Activated naive CD4-positive, alpha-beta T cell treated with anti-CD3 and anti-CD28 coated beads, Interleukin-2, amount 10 ng/mL, durations not matched to agents 7 days and 5 days (primary cell): ENCODE measurements at places on chromosomes 3 and 15.

DNA sequence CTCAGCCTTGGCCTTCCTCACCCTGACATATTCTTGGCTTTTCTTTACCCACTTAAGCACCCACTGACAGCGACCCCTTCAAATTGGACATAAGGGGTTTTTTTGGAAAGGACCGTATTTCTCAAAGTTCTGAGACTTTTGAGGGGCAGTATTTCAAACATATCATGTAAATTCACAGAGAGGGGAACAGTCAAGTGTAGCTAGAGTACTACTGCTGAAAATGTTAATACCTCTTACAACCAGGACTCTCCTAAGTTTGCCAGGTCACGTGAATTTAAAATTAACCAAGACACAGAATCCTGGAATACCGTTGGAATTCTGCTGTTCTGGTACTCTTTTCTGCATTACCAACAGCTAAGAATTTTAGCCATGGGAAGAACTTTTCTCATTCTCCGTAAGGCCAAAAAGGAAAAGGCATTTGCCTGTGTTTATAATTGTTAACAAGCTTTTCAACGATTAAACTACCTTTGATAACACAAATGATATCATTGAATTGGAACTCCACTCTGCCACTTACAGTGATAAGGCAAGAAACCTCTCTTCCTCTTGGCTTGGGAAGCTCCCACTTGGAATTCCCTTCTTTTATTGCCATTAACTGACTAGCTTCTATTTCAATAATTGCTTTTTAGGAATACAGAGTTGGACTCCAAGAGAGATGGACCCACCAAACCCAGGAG is 597 bp upstream of the GBE1 start:
- DNase-seq: no peak

- DNase-seq: peak; percentile 87
Measured at GRCh38 chr15:40782609-40783227, 12.9 kb downstream of the C15orf62 start.

GRCh38 chr15:93366387-93367100 is 277.5 kb upstream of the RGMA start:
- DNase-seq: no peak

- DNase-seq: no peak
Measured at GRCh38 chr3:48851407-48851806, 3.7 kb upstream of the PRKAR2A start.

DNA sequence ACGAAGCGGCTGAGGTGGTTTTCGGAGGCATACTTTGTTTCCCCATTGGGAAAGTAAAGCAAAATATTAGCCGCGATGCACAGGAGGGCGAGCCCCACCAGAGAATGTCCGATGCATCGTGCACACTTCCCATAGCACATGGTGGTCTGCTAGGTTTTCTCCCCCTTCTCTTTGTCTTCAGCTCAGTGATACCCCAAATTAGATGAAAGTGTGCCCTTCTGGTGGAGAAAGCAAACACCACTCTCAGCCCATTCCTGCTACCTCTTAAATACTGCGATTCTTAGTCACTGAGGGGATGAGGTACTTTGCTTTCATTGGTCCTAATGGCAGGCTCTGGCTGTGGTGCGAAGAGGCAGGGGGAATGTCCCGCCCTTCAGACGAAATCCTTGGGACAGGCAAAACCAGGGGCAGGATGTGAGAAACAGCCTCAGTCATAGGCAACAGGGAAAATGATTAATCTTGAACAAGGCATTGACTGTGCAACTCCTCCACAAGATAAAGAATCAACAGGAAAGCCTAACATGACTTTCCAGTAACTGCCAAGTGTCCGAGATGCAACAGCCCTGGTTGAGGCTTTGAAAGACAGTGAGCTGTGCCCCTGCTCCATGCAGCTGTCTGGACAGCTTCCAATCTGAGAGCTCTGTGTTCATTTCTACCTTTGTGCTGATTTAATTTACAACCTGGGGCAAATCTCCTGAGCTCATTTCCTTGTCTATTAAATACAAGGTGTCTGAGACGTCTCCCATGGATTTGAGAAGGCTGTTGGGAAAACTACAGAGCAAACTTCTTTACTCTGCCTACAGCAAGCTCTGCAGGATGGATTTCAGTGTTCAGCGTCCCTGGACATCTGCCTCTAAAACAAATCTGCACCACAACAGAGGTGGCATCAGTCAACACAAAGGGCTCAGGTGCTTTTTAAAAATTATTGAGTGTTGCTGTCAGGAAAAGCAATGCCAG is at the start of gene TM4SF1:
Gene TM4SF1, minus strand, starts transcription at position 242 of the 957 bp plus-strand sequence. Its CDS starts 102 bp downstream, at position 140.
- DNase-seq: no peak

DNA sequence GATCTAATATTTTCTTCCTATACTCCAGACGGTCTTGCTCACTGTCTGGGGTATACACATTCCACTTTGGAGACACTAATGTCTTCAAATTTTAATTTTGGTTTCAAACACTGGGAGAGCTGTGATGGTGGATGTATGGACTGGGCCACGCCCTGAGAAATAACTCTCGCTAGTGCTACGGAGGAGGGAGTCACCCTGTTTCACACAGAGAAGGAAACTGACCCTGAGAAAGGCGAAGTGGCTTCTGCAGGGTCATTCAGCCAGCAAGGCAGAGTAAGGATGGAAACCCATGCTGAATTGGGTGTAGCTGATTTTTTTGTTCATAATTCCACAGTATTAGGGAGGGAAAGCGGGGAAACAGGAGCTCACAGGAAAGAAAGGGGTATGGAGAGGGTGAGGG is 8.6 kb upstream of the SKIC8 start:
- DNase-seq: no peak

GRCh38 chr3:116473602-116474001 is 28.3 kb upstream of the LSAMP start:
- DNase-seq: no peak

- no peak for DNase-seq
Measured at GRCh38 chr3:71310359-71310979, 273.1 kb downstream of the FOXP1 start.

GRCh38 chr3:468172-468571 is 271.6 kb downstream of the CHL1 start:
- no peak for DNase-seq

- no peak for DNase-seq
Measured at GRCh38 chr15:57158589-57158988, 217.7 kb upstream of the CGNL1 start.

GRCh38 chr3:50146316-50146901 is 8.7 kb upstream of the SEMA3F start:
- no peak for DNase-seq

DNA sequence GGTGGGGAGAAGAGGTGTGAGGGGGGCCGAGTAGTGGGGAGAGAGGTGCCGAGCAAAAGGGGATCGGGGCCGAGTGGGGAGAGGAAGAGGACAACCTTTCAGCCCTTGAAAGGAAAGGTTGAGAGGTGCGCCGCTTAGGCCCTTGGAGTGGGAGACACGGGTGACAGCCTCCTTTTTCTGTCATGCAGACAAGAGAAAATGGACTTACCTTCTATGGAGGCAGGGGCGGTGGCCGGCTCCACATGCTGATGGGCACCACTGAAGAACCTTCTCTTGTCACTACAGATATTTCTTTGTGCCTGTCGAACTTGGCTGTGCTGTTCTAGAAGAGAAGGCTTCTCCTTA is 421 bp downstream of the KLHL18 start:
- no peak for DNase-seq

DNA sequence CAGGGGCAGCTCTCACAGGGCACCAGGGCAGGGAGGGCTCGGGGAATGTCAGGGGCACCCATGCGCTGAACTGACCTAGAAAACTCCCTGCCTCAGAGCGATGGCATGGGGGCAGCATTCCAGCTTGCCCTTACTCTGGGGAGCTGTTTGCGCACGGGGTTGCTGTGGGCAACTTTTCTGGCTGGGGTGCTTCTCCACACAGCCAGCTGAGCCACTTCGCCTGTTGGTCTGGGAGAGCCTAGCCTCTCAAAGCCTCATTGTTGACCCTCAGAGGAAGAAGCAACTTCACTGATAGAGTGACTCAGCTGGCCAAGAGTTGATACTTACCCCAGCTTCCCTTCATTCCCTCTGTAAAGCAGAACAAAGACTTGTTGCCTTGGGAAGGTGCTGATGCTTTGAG is 42.6 kb upstream of the MRPS22 start:
- no peak for DNase-seq

GRCh38 chr3:51676102-51676640 is 5.1 kb downstream of the TEX264 start:
- DNase-seq: no peak

DNA sequence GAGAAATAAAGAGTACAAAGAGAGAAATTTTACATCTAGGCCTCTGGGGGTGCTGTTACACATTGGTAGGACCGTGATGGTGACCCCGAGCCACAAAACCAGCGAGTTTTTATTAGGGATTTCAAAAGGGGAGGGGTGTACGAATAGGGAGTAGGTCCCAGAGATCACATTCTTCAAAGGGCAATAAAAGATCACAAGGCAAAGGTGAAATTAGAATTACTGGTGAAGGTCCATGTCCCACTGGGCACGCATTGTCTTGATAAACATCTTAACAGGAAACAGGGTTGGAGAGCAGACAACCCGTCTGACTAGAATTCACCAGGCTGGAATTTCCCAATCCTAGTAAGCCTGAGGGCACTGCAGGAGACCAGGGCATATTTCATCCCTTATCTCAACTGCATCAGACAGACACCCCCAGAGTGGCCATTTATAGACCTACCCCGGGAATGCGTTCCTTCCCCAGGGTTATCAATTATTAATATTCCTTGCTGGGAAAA is 4.3 kb downstream of the IRAK2 start:
- DNase-seq: no peak

- no peak for DNase-seq
Measured at GRCh38 chr3:84789961-84790360, 168.8 kb upstream of the CADM2 start.

DNA sequence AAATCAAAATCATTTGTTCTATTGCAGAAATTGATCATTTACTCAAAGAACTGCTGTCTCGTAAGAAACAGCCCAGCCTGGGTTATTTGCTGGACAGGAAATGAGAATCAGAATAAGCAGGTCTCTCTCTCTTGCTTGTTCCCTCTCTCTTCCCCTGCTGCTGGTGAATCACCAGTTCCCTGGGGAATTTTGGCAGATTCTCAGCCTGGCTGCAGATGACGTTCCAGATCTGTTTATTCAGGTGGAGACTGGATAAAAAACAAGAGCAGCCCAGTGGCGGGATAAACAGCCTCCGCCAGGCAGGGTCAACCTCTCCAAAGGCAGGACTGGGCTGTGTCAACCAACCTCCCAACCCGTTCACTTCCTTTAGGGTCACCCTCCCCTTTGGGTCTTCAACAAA is 72.1 kb downstream of the LRIG1 start:
- DNase-seq: no peak
